ENCODE measurements at places on chromosomes 4 and X.

DNA sequence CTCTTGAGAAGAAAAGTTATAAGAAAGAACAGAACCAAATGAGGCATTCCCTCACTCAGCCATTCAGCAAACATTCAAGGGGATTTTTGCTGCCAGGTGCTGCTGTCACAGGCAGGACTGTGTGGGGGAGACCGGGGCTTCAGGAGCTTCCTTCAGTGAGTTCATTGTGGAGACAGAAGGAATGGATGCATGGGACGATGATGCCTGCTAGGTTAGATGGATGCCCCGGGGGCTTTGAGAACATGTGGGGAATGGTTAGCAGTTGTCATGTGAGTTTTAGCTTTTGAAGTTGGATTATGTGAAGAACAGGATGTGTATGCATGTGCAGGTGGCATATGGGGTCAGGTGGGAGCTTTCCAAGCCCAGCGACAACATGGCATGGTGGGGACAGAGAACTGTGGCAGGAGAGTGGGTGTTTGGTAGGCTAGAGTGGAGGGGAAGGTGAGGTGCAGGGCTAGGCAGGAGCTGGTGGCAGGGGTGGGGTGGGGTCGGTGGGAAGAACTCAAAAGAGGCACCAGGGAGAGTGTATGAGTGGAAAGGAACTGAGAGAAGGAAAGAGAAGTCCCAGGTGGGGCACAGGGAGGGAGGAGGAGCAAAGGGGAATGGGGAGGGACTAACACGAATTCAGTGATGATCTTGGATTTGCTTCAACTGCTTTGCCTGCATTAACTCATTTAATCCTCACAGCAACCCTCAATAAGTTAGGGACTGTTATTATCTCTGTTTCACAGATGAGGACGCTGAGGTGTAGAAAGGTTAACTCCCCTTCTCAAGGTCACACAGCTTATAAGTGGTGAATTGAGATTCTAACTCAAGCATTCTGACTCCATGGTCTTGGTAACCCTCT lies 8.4 kb downstream of the DCUN1D4 start:
- no peak for DNase-seq

- no peak for DNase-seq
Measured at GRCh38 chr4:91958596-91958995, 345.2 kb upstream of the GRID2 start.

DNA sequence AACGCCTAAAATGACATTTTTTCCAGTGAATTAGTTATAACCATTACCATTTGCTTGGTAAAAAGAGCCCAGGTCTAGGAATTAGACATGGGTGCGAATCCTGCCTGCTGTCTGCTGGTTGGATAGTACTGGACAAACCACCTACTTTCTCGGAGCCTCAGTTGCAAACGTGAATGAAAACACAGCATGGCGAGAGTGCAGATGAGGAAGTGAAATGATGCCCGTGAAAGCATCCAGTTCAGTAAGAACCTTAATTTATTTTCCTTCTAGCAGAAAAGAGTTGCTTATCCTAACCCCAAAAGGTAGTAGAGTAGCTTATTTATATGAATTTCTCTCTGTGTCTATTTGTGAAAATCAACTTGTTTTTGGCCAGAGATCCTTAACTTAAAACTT lies 171.4 kb upstream of the GALNT7 start:
- no peak for DNase-seq

- DNase-seq = peak; percentile 25
Measured at GRCh38 chrX:115968436-115969252, 201.9 kb upstream of the AGTR2 start.

- DNase-seq = no peak
Measured at GRCh38 chr4:101127176-101127790, 220.0 kb downstream of the PPP3CA start.

- DNase-seq = no peak
Measured at GRCh38 chr4:39821951-39822350, 124.0 kb downstream of the UBE2K start.

GRCh38 chr4:4267981-4268380 lies 20.0 kb upstream of the TMEM128 start:
- no peak for DNase-seq

- DNase-seq = no peak
Measured at GRCh38 chrX:19647731-19648588, 132.7 kb upstream of the MAP3K15 start.

- DNase-seq = peak; percentile 93
Measured at GRCh38 chr4:127632420-127633403, at the start of gene INTU. Gene INTU, plus strand, starts transcription at chr4:127632957. Its CDS starts 78 bp downstream, at chr4:127633035.

DNA sequence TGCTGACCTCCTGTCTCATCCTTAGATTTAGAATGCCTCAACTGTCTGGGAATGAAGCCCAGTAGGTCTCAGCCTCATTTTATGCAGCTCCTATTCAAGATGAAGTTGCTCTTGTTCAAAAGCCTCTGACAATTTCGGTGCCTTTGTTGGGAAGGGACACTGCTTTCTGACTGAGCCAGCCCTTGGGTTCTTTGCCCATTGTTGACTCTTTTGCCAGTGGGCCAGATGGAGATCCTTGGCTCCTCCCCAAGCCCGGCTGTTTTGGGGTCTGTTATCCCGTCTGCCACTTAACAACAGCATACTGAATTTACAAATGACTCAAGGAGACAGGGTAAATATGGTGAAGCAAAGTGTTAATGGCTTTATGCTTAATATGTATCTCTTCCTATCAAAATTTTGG lies 58.3 kb upstream of the PRKX start:
- DNase-seq = no peak

DNA sequence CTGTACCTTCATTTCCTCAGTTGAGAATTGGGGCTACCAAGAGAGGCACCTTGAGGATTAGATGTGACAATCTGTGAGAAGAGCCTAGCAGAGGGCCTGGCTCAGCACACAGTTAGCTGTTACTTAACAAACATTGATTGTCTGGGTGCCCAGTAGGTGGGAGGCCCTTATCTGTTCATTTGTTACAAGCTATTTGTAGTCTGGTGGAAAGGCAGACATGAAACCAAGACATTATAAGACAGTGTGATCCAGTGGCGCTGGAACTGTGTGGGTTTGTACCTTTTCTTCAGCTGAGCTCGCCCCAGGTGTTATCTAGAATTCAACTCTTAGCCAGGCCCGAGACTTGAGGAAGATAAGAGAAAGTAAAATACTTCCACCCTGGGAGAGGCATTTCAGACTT lies 16.9 kb downstream of the AKAP4 start:
- no peak for DNase-seq

DNA sequence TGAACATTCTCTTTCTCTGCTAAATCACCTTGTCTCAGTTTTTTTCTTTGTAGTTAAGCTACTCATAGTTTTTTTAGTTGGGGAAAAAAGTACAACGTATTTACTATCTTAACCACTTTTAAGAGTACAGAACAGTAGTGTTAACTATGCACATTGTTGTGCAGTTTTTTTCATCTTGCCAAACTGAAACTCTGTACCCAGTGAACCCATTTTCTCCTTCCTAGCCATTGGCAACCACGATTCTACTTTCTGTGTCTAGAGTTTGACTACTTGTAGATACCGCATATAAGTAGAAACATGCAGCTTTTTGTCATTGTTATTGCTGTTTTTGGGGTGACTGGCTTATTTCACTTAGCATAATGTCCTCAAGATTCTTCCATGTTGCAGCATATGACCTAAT lies 10.0 kb downstream of the N4BP2 start:
- DNase-seq = no peak

DNA sequence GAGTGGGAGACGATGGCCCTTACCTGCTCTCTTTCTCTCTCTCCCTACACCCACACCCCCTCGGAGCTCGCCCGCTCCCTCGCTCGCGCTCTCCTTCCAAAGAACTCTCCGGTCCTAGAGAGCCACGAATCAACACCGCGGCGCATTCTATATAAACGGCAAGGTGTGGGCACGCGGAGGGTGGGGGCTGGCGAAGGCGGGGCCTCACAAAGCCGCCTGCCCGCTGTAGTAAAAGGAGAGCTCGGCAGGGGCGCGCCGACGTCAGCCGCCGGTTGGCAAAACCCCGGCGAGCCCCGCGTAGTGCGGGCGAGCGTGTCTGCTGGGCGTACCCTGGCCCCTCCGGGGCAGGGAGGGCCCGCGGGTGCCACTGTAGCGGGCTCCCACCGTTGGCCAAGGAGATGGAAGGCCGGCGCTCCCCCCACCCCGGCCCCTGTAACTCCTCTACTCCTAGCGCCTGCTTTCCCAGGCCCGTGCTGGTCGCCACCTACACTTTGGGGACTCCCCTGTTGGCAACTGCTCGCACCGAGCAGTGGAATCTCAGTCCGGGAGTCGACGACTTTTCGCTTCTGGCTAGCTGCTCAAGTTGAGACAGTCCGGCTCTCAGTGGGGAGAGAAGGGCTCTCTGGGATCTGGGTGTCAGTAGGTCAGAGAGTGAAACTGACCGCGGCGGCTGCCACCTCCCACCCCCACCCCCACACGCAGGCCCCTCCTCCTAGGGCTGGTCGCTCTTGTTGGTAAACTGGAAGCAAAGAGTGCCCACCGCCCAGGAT lies 325.5 kb upstream of the F9 start:
- DNase-seq = no peak

DNA sequence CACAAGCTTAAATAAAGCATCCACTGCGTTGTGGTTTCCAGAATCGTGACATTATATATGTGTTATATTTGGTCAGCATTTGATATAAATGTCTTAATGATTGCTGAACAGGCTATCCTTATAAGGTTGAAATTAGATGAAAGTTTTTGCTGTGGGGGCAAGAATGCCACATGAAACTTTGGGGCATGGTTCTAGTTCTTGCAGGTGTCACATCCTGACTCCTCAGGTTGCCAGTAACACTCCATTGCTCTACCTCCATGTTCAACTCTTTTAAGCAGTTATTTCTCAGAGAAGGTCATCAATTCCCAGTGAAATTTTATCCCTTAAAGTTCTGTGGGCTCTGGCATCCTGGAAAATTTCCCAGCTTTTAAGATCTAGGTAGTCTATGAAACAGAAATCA lies 33.7 kb downstream of the NFKB1 start:
- no peak for DNase-seq
